Posterior vena cava (tissue), 2 donors: ENCODE measurements at places on chromosomes 7 and 10. TPM values are rescaled to one million over a fixed set of nuclear protein-coding genes. Genes with fewer than 3 reads are reported as not detected.

- DNase-seq = no peak
Observed at GRCh38 chr10:114245121-114245791, 6.2 kb downstream of the VWA2 start.

GRCh38 chr7:157339777-157340677 lies 3.2 kb downstream of the DNAJB6 start:
- peak; percentile 85 for DNase-seq

- no peak for DNase-seq
Observed at GRCh38 chr7:136399385-136399784, 422.2 kb upstream of the MTPN start.

DNA sequence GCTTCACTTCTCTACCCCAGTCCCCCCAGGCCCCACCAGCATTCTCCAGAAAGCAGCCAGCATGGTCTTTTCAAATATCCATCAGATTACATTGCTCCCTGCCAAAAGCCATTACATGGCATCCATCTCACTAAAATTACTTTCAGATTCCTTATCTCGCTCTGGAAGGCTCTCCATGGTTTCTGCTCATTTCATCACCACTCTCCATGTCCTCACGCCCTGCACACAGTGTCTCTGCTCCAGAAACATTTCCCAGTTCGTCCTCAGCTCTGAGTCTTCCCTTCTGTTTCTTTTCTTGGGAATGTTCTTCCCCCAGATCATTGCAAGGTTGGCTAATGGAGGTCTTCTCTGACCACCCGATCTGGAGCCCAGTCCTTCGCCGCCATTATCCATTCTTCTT lies 499.1 kb downstream of the KCNMA1 start:
- DNase-seq = no peak

DNA sequence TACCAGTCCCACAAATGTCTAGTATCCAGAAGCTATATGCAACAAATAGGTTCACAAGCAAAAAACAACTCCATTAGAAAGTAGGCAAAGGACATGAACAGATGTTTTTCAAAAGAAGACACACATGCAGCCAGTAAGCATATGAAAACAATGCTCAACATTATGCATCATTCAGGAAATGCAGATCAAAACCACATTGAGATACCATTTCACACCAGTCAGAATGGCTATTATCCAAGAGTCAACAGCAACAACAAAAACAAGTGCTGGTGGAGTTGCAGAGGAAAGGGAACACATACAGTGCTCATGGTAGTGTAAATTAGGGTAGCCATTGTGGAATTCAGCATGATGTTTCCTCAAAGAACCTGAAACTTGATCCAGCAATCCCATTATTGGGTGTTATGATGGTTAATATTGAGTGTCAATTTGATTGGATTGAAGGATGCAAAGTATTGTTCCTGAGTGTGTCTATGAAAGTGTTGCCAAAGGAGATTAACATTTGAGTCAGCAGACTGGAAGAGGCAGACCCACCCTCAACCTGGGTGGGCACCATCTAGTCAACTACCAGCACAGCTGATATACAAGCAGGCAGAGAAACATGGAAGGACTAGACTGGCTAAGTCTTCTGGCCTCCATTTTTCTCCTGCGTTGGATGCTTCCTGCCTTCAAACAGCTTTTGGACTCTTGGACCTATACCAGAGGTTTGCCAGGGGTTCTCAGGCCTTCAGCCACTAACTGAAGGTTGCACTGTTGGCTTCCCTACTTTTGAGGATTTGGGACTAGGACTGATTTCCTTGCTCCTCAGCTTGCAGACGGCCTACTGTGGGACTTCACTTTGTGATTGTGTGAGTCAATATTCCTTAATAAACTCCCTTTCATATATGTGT lies 218.4 kb upstream of the SEMA3D start:
- DNase-seq = no peak

- no peak for DNase-seq
Observed at GRCh38 chr7:81776161-81776560, 6.3 kb upstream of the HGF start.

DNA sequence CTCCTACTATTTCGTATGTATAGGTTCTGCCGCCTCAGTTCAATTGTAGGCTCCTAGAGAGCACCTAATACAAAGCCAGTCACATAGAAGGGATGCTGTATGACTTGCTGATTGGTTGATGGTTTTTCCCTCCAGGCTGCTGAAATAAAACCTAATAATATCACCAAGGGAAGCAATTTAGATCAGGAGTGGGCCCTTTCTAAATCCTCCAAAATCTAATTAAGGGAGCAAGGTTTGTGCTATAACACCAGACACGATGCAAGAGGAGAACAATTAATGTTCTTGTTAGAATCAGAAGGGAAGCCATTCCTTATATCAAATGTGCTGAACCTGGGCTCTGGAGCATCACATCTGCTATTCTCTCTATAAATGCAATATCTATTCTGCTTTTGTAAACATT lies 42.0 kb upstream of the SLC13A1 start:
- no peak for DNase-seq

- DNase-seq = no peak
Observed at GRCh38 chr10:44045020-44045419, 339.9 kb downstream of the CXCL12 start.

GRCh38 chr7:151695951-151696541 lies 176.4 kb upstream of the RHEB start:
- no peak for DNase-seq

- no peak for DNase-seq
Observed at GRCh38 chr10:106864031-106864430, 300.5 kb downstream of the SORCS1 start.

DNA sequence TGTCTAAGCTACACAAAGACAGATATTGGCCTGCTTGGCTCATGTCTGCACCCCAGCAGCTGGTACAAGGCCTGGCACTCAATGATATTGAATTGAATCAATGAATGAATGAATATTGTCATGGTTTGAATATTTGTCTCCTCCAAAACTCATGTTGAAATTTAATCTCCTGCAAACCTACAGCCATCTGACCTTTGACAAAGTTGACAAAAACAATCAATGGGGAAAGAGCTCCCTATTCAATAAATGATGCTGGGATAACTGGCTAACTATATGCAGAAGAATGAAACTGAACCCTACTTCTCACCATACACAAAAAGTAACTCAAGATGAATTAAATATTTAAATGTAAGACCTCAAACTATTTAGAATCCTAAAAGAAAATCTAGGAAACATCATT lies 144.7 kb downstream of the CYP26A1 start:
- no peak for DNase-seq

DNA sequence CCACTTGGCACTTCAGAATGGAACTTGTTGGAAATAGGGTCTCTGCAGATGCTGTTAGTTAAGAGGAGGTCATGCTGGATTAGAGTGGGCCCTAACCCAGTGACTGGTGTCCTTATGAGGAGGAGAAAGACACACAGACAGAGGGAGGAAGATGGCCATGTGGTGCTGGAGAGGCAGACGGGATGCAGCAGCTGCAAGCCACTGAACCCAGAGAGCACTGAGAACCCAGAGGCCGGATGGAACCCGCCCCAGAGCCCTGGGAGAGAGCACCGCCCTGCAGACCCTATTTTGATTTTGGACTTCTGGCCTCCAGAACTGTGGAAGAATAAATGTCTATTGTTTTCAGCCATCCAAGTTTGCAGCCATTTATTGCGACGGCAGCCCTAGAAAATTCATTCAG lies 58.0 kb upstream of the EBF3 start:
- DNase-seq = no peak

GRCh38 chr7:20063644-20064043 lies 153.5 kb downstream of the MACC1 start:
- no peak for DNase-seq

GRCh38 chr10:66167816-66168215 lies 758.0 kb upstream of the LRRTM3 start:
- no peak for DNase-seq

- no peak for DNase-seq
Observed at GRCh38 chr7:110774071-110774470, 316.9 kb upstream of the LRRN3 start.

DNA sequence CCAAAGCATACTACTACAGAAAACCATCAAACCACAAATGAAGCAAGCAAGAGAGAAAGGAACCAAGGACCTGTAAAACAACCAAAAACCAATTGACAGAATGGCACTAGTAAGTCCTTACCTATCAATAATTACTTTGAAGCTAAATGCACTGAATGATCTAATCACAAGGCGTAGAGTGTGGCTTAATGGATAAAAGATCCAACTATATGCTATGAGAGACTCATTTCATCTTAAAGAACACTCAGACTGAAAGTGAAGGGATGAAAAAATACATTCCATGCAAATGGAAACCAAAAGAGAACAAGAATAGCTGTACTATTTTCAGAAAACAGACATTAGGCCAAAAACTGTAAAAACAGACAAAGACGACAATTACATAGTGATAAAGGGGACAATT lies 70.7 kb downstream of the CRPPA start:
- no peak for DNase-seq

DNA sequence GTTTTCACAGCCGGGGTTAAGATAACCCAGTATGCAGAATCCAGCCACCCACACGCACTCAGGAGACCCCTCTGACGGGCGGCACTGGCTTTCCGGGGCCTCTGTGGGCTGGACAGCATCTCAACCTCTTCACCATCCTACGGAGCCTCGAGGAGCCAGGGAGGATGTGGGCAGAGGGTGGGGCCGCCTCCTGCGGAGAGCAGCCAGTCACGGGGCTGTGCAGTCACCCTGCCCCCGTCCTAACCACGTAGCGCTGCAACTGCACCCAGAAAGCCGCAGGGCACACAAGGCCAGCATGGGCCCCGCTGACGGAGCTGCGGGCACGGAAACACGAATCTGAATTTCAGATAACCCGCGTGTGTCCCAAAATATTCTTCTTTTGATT lies 270.3 kb downstream of the ELFN1 start:
- DNase-seq = peak; percentile 92

DNA sequence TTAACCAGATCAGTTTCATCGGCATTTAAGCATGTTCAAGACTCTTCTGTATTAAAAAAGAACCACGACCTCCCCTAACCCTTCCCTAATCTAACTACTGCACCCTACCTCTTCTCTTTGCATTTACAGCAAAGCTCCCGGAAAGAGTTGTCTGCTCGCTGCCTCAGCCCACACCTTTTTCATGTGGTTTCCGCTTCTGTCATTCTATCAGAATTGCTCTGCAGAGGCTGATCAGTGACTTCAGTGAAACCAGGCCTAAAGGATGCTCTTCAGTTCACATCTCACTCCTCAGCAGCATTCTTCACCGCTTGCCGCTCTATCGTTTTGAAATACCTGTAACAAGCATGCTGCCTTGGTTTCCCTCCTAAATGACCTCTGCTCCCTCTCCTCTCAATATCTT lies 160.9 kb downstream of the SDK1 start:
- no peak for DNase-seq

GRCh38 chr10:45000752-45001380 lies at the start of gene ZNF22:
TSS of gene ZNF22 (plus strand) at chr10:45000923. CDS start at chr10:45003369, 2,446 bp downstream.
- peak; percentile 91 for DNase-seq

- no peak for DNase-seq
Observed at GRCh38 chr7:155769701-155770100, 42.6 kb downstream of the SHH start.

GRCh38 chr7:116679500-116679899 lies 7.5 kb downstream of the MET start:
- DNase-seq = no peak

DNA sequence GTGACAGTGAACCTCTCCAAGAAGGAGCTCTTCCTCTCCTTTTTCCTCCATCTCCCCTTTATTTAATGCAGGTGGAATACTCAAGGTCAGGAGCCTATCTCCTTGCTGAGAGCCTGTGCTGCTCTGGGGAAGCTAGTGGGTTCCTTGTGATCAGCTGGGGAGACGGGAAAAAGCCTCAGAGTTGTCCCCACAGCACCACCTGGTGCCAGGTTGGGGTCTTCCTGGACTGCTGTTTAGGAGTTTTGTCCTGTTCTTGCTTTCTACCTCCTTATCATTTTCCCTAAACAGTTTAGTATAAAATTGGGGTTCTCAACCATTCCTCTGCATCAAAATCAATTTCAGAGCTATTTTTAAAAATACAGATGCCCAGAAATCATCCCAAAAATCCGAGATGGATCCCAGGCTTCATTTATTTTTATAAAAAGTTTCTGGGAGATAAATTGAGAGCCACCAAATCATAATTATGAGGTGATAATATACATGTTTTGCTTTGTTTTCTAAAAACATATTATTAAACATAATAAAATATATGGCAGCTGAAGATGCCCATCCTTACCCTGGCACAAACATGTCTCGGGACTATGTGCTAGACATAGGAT lies 44.3 kb downstream of the MACC1 start:
- peak; percentile 84 for DNase-seq

- DNase-seq = no peak
Observed at GRCh38 chr10:119680050-119680449, 28.9 kb downstream of the BAG3 start.

DNA sequence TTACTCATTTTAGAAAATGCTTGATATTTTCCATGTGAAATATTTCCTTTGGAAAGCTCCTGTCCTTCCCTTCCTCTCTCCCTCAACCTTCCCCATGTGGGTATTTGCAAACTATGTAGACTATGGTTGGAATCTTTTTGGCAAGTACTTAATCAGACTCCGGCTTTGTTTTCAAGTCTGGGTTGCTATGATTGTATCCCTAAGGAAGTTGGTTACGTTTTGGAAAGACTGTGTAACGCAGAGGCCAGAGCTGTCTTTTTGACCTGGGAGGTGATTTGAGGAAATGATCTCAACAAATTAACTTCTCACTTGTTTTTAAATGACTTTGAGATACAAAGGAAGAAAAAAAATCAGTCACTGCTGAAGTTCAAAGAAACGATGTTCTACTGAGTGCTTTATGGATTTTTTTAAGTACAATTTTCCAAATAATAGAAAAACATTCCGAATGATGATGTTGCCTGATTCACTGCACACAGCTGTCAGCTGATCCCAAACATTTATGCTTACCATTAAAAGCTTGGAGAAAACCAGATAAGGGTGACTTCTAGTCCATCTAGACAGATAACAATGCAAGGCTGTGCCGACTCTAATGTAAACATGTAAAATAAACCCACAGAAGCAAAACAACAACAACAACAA lies 145.5 kb upstream of the CELF2 start:
- no peak for DNase-seq

- DNase-seq = no peak
Observed at GRCh38 chr7:138000081-138000701, 1.7 kb downstream of the CREB3L2 start.

DNA sequence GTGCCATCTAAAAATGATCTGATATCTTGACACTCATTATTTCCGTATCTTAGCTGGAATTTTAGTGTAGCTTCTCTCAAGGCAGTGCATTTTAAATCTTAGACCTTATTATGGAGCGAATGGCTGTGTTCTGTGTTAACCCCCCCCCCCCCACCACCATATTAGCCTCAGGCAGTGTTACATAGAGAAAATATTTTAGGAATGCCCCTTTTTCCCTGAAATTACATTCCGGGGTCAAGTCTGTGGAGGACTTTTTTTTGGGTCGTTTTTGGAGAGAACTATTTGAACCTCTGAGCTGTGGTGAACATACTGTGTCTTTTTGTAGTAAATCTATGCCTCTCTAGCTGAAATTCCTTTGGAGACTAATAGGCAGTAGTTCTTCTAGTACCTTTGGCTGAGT lies 3.1 kb downstream of the CCDC126 start:
- DNase-seq = no peak

GRCh38 chr7:2523941-2524807 lies 4.6 kb downstream of the LFNG start:
- DNase-seq = peak; percentile 92

The OR6V1 gene
- not detected for total RNA-seq

The PLPP4 gene
- total RNA-seq = not detected

The PRKAR2B gene
- 4.7 TPM for total RNA-seq

The SAP25 gene
- 2.8 TPM for total RNA-seq

The LANCL2 gene
- 6.5 TPM for total RNA-seq

The CLEC5A gene
- total RNA-seq = 7.5 TPM

The HOXA11 gene
- 0.51 TPM for total RNA-seq

The C10orf67 gene
- not detected for total RNA-seq

The PMPCB gene
- total RNA-seq = 38.7 TPM

The CHST3 gene
- total RNA-seq = 34.9 TPM
